Activated T-helper 9 cell treated with anti-CD3 and anti-CD28 coated beads, Interleukin-2, amount 50 U/mL, for 16 hours (primary cell): ENCODE measurements at places on chromosomes 7 and 10.

- DNase-seq: no peak
Measured at GRCh38 chr7:142669074-142669654, 80.1 kb upstream of the PRSS1 start.

DNA sequence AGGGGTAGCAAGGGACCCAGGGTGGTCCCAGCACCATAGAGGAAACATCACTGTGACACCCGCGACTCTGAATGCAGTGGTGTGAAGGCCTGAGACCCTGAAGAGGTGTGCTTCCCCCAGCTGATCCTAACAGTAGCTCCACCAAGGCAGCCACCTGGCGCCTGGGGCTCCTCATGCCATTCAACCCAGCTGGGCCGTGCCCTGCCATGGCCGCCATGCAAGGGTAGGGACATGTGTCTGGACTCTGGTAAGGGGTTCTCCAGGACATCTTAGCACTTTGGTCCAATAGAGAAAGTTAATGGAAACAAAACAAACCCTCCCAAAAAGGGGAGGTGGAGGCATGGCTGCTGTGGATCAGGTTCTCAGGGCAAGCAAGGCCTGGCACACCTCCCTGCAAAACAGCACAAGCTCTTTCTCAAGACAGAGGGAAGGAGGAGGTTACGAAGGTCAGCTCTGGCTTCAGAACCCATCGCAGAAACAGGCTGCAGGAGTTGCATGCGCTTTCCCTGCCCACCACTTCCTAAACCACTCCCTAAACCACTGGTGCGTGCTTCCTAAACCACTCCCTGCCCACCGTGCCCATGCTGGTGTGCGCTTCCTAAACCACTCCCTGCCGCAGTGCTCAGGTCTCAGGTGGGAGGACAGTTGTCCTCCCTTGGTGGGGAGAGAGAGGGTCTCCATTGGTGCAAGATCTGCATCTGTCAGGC is 108.7 kb downstream of the LARP4B start:
- no peak for DNase-seq

DNA sequence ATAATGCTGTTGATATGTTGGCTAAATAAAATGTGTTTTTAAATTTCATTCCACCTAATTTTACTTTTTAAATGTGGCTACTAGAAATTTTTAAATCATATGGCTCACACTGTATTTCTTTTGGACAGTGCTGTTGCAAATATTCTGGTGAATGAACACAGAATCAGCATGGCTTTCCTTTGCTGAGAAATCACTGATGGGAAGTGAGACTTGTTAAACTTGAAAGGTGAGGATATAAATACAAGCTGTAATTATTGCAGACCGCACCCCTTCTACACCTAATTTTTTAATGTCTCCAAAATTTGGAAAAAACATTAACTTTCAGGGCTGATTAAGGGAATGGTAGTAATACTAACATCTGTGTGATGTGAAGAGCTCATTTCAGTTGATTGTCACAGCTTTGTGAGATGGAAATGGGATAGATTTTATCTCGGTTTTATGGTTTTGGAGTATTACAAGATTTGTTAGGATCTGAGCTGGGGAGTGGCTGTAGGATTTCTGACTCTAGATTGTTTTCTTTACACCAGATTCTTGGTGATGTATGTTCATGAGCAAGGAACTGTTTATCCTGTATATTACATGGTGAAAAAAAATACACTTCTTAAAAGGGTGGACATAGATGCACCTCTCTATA is 1.3 kb downstream of the MIOS start:
- no peak for DNase-seq

GRCh38 chr10:76036111-76036940 is 604.9 kb downstream of the LRMDA start:
- DNase-seq: peak; percentile 1

DNA sequence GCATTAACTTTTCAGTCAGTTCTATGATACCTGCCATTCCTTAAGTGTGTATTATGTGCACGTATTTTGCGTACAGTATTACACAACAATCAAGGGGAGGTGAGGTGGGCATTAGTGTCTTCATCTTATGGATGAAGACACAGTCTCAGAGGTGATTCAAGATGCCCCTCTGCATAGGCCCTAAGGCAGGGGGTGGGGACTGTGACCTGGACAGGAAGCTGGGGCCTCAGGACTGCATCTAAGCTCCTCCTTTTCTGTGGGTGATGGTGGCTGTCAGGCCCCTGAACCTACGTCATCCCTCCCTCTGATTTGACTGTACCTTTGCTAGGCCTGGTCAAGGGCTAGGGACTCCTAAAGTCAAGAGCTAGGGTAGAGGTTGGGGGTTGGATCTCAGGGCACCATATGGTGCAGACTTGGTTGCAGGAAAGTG is 38.9 kb downstream of the HK1 start:
- DNase-seq: no peak
